NCI-H1436 treated with DMSO at 0.1 percent for 48 hours (cell line): ENCODE measurements at places on chromosomes 3 and 15.

DNA sequence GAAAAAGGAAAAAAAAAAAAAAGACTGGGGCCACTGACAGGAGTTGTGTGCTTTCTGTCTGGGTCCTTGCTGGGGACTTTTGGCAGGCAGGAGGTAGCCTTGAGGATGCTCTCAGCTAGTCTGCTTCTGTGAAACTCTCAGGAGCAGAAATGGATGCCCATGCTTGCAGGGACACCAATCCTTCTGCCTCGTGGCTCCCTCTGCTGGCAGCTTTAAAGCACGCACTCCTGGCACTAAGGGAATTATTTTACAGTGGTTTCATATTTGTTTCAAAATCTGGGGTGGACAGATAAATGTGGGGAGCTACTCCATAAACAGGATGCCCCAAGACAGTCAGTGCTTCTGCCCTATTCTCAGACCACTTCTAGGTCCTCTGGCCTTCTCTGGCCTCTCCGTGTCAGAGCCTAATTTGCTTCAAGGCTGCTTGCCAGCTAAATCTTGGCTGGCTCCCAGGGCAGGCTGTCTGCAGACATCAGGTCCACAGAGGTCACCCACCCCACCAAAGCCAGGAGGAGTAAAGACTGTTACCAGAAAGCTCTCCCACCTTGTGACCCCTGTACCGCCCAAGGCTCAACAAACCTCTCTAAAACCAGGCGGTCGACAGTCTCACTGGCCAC is 17.1 kb downstream of the TRAIP start:
- DNase-seq, result no peak

DNA sequence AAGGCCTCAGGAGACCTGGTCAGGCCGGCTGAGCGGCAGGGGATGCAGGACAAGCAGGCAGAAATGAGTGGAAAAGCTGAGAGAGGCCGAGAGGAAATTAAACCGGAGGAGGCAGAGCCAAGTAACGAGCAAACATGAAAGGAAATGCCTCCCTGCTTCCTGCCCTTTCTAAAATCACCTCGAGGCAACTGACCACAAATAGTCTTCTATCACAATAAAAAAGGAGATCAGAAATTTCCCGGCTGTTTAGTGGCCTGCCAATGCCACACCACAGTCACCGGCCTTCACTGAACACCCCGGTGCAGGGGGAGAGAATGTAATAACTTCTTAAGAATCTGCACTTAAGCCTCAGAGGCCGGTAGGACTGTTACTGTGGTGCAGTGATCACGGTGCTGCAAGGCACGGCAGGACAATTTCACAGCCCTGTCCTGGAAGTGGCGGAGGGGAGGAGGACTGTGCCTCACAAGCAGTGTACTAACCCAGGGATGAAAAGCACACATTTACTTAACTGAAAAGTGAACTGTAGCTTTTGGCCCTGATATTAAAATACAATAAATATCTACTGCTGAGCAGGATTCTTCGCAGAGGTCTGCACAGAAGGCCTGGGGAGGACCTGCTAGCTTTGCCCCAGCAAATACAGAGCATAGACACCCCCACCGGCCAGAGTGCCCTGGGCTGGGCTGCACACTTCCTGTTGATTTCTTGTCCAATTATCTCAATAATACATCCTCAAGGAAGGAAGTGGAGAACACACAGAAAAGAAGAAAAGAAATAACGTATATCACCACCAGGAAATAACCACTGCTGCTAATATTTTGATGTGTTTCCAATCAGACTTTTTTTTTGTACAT is 183.5 kb upstream of the NSMCE3 start:
- DNase-seq, result no peak

DNA sequence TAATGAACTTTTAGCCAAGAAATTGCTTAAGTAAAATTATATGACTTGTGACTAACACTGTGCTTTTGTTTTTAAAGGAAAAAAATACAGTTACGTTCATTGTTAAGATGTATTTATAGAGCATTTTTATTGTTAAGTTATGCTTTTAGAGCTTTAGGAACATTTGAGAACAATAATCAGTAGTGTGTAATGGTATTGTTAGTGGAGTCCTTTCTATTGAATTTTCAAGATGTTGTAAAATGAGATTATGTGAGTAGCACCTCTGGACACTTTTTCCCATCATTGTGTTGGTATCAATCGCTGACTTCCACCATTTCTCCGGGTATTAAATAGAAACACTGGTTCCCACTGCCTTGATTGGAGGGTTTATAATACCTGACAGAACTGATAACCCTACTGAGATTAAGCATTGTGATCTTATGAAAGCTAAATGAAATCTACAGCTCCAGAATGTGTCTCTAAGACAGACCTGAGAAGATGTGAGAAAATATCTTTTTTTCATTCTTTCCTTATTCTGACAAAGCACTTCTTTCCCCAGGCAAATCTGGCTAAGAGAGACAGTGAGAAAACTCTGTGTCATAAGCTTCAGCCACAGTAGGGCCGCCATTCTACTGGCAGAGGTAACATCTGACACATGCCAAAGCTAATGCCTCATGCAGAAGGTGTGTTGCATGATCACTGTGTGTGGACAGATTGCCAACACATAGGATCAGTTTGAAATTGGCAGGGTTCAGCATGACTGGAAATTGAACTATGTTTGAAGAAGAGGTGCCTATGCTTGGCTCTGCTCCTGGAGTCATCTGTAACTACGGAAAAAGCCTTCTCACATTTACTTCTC is 610.8 kb downstream of the MECOM start:
- no peak for DNase-seq

GRCh38 chr3:46423588-46423987 is 16.5 kb downstream of the CCRL2 start:
- no peak for DNase-seq

- no peak for DNase-seq
Measured at GRCh38 chr15:56901931-56902330, 16.5 kb upstream of the TCF12 start.

- no peak for DNase-seq
Measured at GRCh38 chr15:68209735-68210408, 4.7 kb upstream of the CALML4 start.

DNA sequence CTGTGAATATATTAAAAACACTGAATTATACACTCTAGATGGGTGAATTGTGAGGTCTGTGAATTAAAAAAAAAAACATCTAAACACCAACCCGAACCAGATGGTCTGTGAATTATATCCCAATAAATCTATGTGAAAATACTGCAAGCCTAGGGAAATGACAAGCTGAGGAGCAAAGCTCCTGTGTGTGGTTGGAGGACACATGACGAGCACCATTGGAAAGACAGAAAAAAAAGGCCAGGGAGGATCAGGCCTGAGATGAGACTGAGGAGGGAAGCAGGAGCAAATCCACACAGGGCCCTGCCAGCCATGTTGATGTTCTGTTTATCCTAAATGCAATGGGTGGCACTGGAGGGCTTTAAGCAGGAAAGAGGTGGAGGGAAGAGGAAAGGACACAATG is 200.0 kb downstream of the RORA start:
- no peak for DNase-seq

DNA sequence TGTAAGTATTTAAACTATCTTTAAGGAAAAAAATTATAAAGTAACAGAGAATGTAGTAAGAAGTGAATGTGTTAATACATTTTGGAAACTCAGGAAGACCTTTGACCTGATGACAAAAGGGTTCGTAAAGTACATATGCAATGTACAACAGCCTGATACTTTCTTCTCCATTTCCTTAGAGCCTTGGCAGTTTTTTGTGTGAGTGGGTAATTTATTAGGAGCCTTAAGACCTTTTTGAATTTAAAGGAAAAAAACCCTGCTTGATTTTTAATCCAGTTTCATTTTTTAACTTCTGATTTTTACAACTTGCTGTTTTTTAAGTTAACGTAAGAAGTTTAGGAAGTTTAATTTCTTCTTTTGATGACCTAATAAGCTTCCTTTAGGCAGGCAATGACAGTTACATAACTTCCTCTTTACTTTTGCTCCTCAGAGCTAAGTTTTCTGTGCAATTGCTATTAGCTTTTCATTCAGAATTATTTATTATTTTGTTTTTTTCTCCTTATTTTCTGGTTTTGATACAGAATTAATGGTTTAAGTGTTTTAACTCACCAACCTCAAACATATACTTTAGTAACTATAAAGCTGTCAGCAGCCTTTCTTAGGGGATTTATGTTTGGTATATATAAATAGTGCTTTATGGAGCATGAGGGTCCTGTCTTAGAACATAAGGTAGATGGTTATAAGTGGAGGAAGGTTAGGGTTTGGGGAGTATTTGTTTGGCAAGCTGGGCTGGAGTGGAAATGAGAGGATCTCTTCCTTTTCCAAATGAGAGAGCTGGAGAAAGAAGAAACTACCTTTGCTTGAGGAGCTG is 35.2 kb downstream of the ARMC8 start:
- no peak for DNase-seq

DNA sequence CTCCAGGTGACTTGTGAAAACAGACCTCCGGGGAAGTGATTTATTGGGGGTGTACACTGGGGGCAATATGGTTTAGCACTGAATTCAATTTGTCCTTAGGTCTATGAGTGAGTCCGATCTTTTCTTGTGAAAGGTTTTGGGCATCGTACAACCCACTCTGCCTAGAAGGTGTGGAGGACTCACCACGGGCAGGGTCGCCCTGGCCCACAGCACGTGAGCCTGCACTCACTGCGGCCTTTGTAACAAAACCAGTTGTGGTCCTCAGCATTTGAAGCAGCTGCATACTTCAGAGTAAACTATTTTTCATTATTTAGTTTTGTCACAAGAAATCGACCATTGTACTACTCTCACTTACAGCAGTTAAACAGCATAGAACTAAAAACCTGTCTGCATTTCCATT is 72.6 kb upstream of the BLM start:
- DNase-seq, result no peak
